Activated naive CD4-positive, alpha-beta T cell (primary cell): ENCODE measurements at places on chromosomes 7 and 10.
A peak's percentile ranks its signal among the peaks of the same experiment; 100 is the strongest.

DNA sequence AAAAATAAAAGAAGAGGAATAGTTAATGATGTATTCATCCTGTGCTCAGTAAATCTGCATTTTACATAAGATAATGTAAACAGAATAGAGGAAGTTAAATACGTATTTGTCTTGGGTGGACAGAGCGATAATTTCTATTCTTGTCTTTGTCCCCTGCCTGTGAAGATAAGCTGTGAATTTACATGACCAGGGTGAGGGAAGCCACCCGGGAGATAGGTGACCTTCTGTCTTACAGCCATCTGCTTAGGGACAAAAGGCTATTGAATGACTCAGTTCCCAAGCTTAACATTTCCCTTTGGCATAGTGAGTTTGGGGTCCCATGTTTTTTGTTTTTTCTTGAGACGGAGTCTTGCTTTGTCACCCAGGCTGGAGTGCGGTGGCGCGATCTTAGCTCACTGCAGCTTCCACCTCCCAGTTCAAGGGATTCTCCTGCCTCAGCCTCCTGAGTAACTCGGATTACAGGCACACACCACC is 88.7 kb upstream of the KCTD7 start:
- no peak for DNase-seq

- no peak for DNase-seq
These were observed 29.5 kb downstream of the RAB11FIP2 start for GRCh38 chr10:118017071-118017740.

DNA sequence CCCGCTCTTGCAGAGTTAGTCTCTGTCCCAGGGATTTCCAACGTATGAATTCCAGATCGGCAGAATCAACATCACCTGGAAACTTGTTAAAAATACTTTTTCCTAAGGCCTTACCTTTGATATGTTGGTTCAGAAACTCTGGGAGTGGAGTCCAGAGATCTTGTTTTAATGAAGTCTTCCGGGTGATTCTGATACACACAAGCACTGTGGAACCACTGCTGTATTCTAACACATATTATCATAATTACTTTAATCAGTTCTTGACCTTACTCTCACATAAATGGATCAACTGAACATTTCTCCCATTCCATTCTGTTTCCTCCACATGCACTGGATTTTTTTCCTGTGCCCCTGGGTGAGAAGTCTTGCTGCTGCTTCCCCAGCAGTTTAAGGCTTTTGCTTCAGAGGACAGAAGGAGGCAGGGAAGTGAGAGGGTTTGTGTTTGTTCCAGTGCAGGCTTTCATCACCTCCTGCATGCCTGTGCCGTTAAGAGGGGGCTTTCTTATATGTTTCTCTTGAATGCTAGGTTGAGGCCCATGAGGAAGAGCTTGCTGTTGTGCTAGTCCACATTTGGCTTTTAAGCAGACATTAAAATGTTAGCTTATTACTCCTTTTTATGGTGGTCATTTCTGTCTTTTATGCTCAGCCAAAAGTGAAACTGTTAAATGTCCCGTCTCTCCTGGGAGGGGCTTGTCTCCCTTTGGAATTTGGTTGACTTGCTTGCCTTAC is 32.4 kb downstream of the CCSER2 start:
- DNase-seq, result no peak

DNA sequence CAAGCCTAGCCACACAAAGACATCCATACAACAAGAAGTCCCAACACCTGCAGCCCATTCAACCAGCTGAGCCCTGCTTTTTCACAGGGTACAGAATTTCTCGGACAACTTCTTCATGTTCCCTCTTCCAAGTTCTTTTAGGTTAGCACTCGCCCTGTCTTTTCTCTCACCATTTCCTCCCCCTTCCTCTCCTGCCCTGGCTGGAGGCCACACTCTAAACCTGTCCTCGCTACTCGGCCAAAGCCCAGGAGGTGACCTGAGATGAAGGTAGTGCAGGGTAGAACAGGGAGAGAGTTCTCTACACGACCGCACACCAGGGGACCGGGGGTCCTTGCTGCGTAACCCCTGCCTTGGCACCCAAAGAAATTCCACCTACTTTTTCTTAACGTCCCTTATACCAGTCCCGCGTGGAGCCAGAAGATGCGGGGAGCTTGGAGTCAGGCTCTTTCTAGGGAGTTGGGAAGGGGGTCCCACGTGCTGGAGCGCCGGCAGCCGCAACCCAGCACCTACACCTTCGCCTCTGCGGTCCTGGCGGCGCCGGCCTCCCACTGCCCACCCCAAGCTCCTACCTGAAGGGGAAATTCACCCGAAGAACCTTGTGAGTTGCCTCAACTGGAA is 16.0 kb upstream of the DLX6 start:
- DNase-seq, result no peak

- no peak for DNase-seq
These were observed 38.8 kb upstream of the ZNF365 start for GRCh38 chr10:62335326-62335725.

GRCh38 chr7:1544896-1545416 is 11.0 kb downstream of the TMEM184A start:
- DNase-seq, result no peak

- no peak for DNase-seq
These were observed 5.1 kb upstream of the MYO1G start for GRCh38 chr7:44983742-44984477.

DNA sequence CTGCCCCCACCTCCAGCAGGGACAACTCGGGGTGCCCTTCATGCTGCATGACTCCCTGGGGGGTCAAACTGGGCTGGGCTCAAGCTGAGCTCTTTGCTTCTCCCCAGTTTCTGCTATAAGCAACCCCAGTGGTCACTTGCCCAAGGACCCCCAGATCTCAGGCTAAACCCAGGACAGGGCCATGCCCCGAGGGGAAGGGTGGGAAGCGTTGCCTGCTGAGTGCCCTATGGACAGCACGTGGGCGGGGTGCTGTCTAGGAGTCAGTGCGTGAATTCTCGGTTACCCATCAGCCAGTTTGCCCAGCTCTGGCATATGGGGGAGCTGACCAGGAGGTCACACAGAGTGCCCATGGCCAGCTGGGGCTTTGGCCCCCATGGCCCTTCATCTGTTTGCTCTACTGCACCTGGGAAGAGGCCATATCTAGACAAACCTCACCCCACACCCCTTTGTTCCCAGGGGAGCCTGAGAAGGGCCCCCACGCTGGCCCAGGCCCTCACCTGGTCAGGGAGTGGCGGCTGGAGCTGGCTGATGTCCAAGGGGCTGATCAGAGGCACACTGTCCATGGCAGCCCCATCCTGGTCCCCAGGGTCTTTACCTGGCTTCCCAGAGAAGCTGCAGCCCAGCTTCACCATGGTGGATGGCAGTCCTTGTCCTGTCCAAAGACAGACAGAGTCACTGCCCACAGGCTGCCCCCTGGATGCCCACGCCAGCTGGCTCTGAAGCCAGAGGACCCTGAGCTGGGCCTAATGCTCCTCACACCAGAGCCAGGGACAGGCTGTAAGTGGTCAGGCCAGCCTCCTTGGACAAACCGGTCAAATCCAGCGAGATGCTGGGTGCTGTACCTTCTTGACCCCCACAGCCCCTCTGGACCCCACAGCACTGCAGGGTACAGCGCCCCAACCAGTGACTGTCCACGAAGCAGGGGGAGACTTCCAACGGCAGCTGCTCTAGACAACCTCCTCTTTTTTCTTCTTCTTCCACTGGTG is 8.0 kb downstream of the CALY start:
- DNase-seq, result no peak

- no peak for DNase-seq
These were observed 126.0 kb downstream of the AASS start for GRCh38 chr7:122018032-122018431.

GRCh38 chr10:475709-476454 is 213.6 kb downstream of the DIP2C start:
- no peak for DNase-seq

GRCh38 chr10:101818872-101819633 is 809 bp upstream of the OGA start:
- no peak for DNase-seq

GRCh38 chr7:29482056-29482455 is 81.6 kb upstream of the PRR15 start:
- no peak for DNase-seq

DNA sequence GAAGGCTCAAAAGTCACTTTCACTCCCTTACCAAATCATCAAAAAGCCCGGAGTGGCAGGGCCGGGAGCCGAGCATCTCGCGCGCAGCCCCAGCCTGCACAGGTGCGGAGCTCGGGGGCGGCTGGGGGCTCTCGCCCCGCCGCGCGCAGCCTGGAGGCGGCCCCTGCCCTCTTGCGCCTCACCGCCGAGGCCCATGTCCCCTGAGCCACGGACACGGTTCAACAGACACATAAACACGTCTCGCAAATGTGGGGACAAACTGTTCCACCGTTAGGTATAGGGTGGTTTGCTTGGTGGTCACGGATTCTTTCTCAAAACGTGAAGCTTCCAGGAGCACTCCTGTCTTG is 700 bp downstream of the GSAP start:
- DNase-seq, result no peak

DNA sequence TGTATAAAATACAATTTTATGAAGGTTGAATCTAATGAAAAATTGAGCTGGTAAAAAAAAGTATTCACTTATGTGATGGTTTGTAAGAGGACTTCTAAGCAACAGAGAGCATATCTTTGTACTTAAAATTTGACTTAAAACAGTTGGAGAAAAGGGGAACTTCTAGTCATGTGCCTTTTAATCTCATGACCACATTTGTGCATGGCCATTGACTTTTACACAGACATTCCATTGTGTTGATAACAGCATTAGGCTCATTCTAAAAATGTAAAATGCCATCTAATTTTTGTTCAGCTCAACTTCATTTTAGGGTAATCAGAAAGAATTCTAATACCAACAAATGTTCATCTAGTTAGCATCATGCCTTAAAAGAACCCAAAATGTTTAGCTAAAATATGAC is 119.9 kb downstream of the HPSE2 start:
- no peak for DNase-seq

DNA sequence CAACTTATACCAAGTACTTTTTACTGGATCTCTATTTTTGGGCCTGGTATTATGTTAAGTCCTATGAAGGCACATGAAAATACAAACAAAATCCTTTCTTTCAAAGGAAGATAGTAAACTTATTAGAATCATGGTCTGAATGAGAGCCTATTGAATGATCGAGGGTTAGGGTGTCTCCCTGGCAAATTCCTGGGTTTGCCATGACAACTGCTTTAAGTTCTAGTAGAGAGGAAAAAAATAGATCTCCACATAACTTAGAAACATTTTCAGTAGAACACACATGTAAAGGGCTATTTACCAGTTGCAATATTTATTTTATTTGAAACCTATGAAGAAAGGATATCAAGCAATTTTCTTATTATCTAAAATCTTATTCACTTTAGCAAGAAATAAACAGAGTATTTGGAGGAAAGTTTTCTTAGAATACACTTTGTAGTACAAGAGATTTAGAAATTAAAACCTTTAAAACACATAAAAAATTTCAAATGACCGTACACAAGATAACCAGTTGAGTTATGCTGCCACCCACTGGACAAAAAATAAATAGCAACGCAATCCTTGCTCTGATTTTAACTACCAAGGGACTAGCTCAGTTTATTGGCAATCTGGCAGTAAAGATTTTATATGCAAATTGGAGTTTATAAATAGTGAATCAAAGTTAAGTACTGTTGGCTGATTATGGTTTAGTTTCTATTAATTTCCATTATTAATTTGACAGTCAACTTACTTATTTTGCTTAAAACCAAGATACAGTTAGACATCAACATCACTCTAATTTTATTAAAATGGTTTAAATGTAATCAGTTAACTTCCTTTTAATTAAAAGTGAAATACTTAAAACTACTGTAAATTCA is 33.9 kb downstream of the CACUL1 start:
- DNase-seq, result peak; percentile 51

DNA sequence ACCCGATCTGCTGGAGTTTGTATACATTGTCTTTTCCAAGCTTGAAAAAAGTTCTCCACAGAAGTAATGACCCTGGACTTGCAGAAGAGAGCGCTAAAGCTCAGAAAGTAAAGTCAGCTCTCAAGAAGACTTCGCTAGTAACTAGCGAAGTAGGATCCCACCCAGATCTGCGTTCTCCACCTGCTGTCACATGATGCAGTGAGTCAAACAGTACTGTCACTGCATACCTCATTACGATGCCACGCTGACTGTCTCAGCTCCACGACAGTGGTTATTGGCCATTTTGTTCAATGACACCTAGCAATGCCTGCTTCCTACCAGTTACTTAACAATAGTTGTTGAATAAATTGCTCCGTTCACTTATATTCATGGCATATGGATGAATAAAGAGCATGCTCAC is 29.7 kb upstream of the SEC61G start:
- no peak for DNase-seq

GRCh38 chr10:1361411-1362105 is 305.4 kb downstream of the WDR37 start:
- no peak for DNase-seq

DNA sequence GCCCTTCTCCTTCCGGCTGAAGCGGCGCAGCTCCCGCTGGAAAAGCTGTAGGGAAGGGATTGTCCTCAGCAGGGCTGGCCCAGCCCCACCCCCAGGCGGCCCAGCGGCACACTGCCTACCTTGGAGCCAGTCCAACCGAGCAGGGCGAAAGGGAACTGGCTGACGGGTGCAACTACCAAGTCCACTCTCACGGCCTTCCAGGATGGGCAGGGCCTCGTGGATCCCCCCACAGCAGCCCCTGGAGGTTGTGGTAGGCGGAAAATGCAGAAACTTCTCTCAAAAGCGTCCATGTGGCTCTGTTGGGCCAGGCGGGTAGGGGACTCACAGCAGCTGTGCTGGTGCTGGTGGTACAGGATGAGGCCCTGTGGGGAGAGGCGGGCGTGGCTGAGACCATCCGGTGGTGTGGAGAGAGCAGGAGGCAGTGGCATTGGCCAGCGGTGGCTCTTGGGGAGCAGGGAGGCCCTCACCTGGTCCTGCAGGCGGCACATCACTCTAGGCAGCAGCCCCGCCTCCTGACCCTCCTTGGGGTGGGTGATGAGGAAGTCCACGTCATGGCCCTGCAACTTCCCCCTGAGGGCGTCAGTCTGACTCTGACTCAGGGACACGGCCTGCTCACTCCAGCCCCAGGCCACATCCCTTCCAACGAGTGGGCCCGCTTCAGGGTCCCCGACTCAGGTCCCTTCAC is 8.4 kb upstream of the PGAM2 start:
- no peak for DNase-seq

DNA sequence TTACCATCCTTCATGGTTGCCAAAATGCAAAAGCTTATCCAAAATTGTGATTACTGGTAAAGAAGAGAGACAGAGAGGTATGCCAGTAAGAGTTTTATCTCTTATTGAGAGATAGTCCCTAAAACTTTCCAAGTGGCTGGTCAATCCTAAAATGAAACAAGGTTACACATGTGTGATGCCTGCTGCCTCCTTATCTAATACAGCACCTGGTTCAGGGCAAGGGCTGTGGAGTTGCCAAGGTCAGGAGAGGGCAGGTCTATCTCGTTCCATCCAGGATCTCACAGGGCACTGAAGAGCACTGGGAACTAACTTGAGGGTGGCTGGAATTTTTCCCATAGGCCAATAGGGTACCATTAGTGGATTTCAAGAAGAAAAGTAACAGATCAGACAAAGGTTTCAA is 18.3 kb downstream of the VOPP1 start:
- DNase-seq, result no peak

GRCh38 chr7:157929671-157930070 is 592.9 kb downstream of the DNAJB6 start:
- DNase-seq, result no peak
